Gastrocnemius medialis (tissue), 4 donors: ENCODE measurements at places on chromosomes 16 and 17.

GRCh38 chr16:58236831-58237230 lies 38.9 kb upstream of the CSNK2A2 start:
- H3K4me3 ChIP-seq = no peak overlapping the region
- H3K27ac ChIP-seq = no peak overlapping the region
- no peaks in the 10 kb centered on the region for H3K27me3 ChIP-seq
- H3K4me1 ChIP-seq = no peaks in the 10 kb centered on the region
- DNase-seq = no peak
- H3K36me3 ChIP-seq = no peaks in the 10 kb centered on the region

DNA sequence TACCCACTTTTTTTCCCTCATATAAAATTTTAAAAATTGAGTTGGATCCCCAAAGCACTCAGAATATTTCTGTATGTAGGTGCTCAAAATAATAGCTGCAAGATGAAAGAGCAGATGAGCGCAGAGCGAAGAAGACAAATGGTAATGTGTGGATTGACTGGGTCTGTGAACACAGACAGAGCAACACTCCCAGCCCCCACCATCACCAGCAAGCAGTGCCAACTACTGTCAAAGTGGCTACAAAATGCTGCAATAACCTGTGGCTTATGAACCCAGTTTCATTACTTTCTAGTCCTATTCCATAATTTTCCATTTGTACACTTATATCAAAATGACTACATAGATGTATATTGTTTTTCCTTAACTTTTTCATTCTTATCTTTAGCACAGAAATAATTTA lies 137.2 kb downstream of the MYO1D start:
- no peak overlapping the region for H3K4me3 ChIP-seq
- no peak overlapping the region for H3K27ac ChIP-seq
- no peaks in the 10 kb centered on the region for H3K36me3 ChIP-seq
- no peaks in the 10 kb centered on the region for H3K4me1 ChIP-seq

- no peak overlapping the region for H3K27ac ChIP-seq
- no peaks in the 10 kb centered on the region for H3K36me3 ChIP-seq
- no peak overlapping the region for H3K4me3 ChIP-seq
These were observed 199.1 kb downstream of the KATNIP start for GRCh38 chr16:27748868-27749546.

- H3K4me3 ChIP-seq = no peak overlapping the region
- no peak overlapping the region for H3K27ac ChIP-seq
- no peaks in the 10 kb centered on the region for H3K36me3 ChIP-seq
- H3K27me3 ChIP-seq = no peaks in the 10 kb centered on the region
- peaks cover 18% of the 10 kb centered on the region for H3K4me1 ChIP-seq
These were observed 21.3 kb downstream of the CA4 start for GRCh38 chr17:60170835-60171752.
